ENCODE measurements at places on chromosomes 12 and 14.

- no peaks in the 10 kb centered on the region for H3K27me3 ChIP-seq
- no peak for DNase-seq
- no peaks in the 10 kb centered on the region for H3K36me3 ChIP-seq
These were observed 505.9 kb downstream of the FLRT2 start for GRCh38 chr14:86035882-86036281.

- peaks cover 9% of the 10 kb centered on the region for H3K4me1 ChIP-seq
- no peaks in the 10 kb centered on the region for H3K36me3 ChIP-seq
- no peak overlapping the region for H3K4me3 ChIP-seq
These were observed 48.4 kb downstream of the C12orf75 start for GRCh38 chr12:105378911-105379310.

- H3K4me1 ChIP-seq: no peaks in the 10 kb centered on the region
- no peak for DNase-seq
- no peaks in the 10 kb centered on the region for H3K36me3 ChIP-seq
- H3K4me3 ChIP-seq: no peak overlapping the region
- no peaks in the 10 kb centered on the region for H3K27me3 ChIP-seq
These were observed 368.8 kb downstream of the ETNK1 start for GRCh38 chr12:22993609-22994315.

- H3K4me1 ChIP-seq: no peaks in the 10 kb centered on the region
- peak; percentile 16 for DNase-seq
- H3K27ac ChIP-seq: no peak overlapping the region
- no peaks in the 10 kb centered on the region for H3K36me3 ChIP-seq
- H3K27me3 ChIP-seq: no peaks in the 10 kb centered on the region
These were observed 148.1 kb upstream of the CRY1 start for GRCh38 chr12:107241411-107241810.
